Upper lobe of right lung (tissue), 1 donor: ENCODE measurements at places on chromosomes 2 and 18.

GRCh38 chr18:13004396-13004795 lies 13.2 kb downstream of the CEP192 start:
- DNase-seq, result no peak

DNA sequence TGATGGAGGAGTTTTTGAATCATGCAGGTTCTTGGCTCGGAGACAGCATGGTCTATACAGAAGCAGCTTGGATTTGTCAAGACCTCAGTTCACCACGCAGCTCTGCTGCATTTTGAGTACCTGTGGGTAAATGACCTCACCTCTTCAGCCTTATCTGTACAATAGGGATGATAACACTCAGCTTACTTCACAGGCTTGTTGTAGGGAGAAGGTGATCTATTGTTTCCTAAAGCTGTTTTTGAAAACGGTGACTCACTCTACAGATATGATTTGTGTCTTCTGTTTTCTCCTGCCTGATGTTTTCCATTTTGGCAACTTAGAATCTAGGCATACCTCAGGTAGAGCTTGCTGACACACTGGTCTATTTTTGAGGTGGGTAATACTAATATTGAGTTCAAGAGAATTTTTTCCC lies 80.3 kb downstream of the FMNL2 start:
- DNase-seq, result no peak

GRCh38 chr2:185952100-185952499 lies 213.5 kb downstream of the FSIP2 start:
- no peak for DNase-seq

DNA sequence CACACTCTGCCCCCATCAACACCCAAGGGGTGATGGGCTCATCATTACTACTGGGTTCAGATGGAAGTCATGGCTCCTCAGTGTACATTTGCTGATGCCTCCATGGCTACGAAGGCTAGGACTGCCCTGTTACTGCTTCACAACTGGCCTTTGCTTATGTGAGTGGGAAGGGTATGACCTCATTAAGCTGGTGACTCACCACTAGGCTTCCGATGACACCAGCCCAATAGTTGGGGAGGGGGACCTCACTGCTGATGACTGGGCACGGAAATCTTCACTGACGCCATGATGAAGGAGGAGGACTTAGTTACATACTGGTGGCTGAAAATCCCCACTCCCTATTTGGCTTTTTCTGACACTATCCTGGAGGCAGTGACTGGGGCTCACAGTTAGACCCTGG lies 263.2 kb downstream of the CMPK2 start:
- no peak for DNase-seq

DNA sequence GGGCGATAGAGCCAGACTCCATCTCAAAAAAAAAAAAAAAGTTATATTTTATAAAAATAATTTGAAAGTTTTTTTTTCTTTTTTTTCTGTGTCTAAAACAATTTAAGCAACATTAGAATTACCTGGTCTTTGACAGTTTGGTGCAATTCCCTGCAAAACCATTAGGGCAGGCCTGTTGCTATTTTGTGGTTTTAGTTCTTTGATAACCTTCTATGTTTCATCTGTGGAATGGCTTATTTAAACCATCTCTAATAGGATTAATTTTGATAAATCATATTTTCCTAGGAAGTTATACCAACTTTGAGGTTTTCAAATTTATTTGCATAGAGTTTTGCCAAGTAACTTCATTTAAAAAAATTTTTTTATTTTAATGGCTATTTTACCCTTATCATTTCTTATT lies 141.2 kb upstream of the TWIST2 start:
- DNase-seq, result no peak

- no peak for DNase-seq
Measured at GRCh38 chr18:54222922-54223567, 1.4 kb downstream of the MBD2 start.

GRCh38 chr2:144479659-144480058 lies 40.3 kb downstream of the ZEB2 start:
- DNase-seq, result no peak

GRCh38 chr2:173181982-173182381 lies 106.3 kb downstream of the MAP3K20 start:
- DNase-seq, result no peak

GRCh38 chr18:47601581-47602272 lies 328.7 kb downstream of the SMAD2 start:
- DNase-seq, result no peak

GRCh38 chr2:45497355-45497754 lies 113.7 kb downstream of the SRBD1 start:
- DNase-seq, result no peak

DNA sequence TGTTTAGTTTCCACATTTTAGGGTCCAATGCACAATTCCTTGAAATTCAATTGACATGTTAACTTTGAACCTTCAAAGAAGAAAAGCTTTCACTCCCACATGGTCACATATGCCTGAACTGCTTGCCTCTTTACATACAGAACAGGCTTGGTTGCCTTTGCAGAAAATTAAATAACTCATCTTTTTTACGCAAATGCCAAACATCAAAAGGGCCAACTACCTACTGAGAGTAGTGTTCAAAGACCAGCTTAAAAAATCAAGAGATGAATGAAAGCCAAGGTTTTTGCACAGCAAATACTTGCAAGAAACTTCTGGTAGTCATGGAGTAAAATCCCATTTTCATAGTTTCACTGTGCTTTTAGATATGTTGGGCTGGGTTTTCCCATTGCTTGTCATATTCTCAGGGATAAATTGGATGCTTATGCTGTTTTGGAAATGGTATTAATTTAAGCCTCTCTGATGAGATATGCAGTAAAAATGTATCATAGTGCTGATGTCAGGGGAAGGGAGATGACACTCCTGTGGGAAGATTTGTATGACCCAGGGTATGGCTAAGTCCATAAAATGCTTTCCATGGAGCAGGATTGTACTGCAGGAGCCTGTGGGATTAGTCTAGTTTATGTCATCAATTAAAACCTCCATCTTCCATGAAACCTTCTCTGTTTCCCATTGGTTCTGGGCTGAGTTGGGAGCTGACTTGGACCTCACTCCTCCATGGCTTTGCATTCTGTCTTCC lies 60.6 kb upstream of the DARS1 start:
- no peak for DNase-seq

DNA sequence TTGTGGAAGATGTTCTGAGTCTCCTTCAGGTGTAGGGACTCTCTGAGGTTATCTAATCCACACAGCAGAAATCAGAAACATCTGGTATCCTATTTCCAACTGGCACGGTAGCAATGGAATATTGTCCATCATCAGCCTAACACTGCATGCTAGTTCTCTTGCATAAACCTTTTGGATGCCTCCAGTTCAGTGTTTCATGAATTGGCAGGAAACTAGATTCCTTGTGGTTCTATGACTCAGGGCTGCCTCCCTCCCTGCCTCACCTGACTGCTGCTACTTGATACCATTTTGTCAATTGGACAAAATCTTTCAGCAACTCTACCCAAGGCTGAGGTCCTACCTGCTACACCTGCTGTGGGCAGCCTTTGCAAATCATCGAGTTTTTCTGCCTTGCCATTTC lies 130.9 kb downstream of the TPGS2 start:
- DNase-seq, result no peak

- no peak for DNase-seq
Measured at GRCh38 chr2:163324677-163325076, 411.1 kb downstream of the FIGN start.

DNA sequence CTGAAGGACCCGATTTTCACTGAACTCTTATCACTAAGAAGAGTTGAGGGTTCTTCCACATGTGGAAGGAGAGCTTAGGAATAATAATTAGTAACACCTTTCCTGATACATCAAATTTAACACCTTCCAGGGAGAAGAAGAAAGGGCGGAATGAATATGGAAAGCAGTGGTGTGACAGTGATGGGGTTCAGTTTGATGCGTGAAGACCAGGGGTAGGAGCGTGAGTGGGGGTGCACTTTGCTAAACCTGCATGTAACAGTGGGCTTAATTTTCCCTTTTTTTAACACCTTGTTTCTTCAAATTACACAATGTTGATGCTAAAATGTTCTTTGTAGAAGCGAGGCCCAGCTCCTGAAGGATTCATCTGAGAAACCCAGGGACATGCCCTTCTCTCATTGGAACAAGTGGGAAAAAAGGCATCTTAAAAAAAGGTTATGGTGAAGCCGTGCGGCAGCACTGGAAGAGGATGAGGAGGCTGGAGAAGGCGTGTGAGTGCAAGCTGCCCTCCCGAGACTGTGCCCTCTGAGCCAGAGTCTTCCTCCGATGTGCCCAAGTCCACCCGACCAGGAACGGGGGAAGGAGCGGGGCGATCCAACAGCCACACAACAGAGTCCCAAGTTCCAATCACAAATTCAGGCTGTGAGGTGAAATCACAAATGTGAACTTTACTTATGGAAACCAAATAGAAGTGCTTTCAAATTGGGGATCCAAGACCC lies 80.8 kb downstream of the MBP start:
- no peak for DNase-seq

- DNase-seq, result no peak
Measured at GRCh38 chr2:225764346-225764745, 364.8 kb downstream of the NYAP2 start.

GRCh38 chr2:100070078-100070477 lies 72.3 kb downstream of the AFF3 start:
- DNase-seq, result no peak

DNA sequence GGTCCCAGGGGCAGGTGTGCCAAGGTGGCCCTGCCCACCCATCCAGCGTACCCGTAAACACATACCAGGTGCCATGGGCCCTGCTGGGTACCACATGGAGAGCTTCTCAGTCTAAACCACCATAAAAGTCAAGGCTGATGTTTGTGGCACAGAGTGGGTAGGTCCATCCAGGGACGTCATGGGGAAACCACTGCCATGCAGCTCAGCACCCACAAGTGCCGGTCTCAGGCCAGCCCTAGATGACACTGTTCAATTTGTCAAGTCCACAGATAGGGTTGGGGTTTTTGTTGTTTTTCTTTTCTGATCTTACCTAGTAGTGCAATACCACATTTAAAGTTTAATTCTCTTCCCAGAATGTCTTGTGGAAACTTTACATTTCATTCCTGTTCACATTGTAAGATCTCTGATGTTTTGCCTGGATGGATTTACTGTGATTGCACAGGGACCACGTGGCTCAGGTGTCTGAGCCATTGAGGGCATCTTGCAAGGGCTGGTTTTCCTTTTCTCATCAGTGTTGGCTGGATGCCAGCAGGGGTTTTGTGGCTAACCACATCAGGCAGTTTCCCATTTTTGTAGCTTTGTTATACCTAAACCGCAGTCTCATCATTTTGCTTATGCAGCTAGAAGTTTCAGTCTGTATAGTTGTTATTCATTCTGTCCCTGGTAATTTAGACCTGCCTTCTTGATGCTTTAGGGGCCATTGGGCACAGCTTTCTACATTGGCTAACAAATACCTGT lies 64.7 kb downstream of the STK25 start:
- no peak for DNase-seq

GRCh38 chr2:9373047-9373446 lies 50.3 kb downstream of the ITGB1BP1 start:
- DNase-seq, result peak; percentile 51

GRCh38 chr2:34705551-34706247 lies 1106.6 kb upstream of the FAM98A start:
- no peak for DNase-seq

DNA sequence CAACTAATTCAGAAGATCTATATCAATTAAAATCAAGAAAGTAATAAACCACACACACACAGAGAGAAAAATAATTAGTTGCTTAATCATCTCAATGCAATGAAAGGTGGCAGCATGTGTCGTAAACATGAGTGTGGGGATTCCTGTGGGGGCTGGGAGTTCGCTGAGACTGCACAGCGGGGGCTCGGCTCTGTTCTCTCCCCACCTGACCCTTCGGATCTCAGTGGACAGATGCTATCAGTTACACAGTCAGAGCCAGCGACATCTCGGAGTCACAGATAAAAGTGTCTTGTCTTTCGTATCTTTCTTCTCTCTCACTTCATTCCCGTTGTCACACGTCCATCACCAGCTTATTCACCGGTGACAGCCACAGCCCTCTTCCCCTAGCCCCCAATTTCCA lies 37.1 kb downstream of the COLEC12 start:
- no peak for DNase-seq

- DNase-seq, result peak; percentile 70
Measured at GRCh38 chr18:61606759-61607158, 273.5 kb downstream of the CDH20 start.

- no peak for DNase-seq
Measured at GRCh38 chr2:47083886-47084687, 71.0 kb downstream of the STPG4 start.

GRCh38 chr2:240437861-240438809 lies 2.7 kb downstream of the GPC1 start:
- DNase-seq, result peak; percentile 85

DNA sequence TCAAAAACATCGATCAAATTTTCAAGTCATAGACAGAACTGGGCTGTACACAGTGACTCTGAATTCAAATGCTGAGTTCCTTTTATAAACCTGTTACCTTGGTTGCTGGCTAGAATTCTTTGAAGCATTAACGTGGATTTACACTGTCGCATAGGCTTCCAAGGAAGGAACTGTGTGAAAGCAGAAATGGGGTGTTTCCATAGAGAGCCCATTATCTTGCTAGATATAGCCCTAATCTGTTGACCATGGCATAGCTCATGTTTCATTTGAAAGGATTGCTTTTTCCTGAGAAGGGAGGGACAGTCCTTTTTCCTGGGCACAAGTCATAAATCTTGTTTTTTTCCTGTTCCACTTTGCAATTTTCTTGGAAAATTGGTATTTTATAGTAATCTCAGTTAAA lies 73.8 kb upstream of the NEUROD1 start:
- DNase-seq, result no peak

- no peak for DNase-seq
Measured at GRCh38 chr2:228352048-228352447, 170.6 kb upstream of the SPHKAP start.

DNA sequence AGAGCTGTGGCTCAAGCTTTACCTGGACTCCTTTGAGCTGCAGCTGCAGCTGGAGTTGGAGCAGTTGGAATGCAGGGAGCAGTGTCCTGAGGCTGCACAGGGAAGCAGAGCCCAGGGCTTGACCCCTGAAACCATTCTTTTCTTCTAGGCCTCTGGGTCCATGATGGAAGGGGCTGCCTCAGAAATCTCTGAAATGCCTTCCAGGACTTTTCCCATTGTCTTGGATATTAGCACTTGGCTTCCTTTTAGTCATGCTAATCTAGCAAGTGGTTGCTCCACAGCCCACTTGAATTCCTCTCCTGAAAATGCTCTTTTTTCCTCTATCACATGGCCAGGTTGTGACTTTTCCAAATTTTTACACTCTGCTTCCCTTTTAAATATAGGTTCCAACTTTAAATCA lies 108.6 kb upstream of the RNF152 start:
- no peak for DNase-seq

GRCh38 chr2:112204411-112204810 lies 50.4 kb downstream of the ZC3H8 start:
- no peak for DNase-seq

- peak; percentile 69 for DNase-seq
Measured at GRCh38 chr18:22171258-22172119, 2.1 kb downstream of the GATA6 start.

DNA sequence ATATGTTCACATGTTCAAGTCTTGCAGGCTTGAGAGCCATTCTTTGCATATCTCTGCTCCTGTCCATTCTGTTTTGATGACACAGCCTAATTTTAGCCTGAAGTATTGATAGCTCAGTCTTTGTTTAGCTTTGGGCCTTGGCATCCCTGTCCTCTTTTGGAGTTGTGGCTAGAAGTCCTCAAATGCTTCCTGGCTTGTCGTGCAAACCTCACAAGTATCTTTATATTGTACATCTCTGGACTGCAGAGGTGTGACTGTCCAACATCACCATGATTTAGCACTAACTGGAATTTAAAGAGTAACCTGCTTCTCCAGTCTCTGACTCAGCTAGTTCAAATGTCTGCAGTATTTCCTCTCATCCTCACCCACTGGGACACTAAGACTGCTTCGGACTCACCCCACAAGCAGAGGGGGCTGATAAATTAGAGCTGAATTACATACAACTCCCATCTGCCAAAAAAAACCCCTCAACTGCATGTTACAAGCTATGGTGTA lies 11.7 kb downstream of the PFN4 start:
- no peak for DNase-seq
